Activated CD8-positive, alpha-beta memory T cell treated with anti-CD3 and anti-CD28 coated beads, Interleukin-2, amount 50 U/mL, for 4 hours (primary cell): ENCODE measurements at places on chromosomes 5 and 9.
A peak's percentile ranks its signal among the peaks of the same experiment; 100 is the strongest.

- DNase-seq = no peak
These were observed 161.9 kb downstream of the TRIO start for GRCh38 chr5:14305045-14305444.

DNA sequence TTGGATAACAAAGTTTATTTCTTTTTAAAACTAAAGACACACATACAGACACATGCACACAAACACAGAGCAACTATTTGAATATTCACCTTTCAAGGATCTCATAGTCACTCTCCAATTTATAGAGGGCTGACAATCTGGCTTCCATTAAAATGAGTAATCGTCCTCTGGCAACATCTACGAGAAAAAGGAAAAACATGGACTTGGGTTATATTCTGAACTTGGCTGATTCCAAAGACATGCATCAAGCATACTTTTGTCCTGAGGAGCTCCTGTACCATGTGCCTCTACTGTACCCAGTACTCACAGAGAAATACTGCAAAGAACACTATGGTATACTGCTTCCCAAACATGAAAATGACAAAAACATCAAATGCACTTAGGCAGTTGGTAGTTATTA lies 15.4 kb downstream of the IARS1 start:
- DNase-seq = no peak

DNA sequence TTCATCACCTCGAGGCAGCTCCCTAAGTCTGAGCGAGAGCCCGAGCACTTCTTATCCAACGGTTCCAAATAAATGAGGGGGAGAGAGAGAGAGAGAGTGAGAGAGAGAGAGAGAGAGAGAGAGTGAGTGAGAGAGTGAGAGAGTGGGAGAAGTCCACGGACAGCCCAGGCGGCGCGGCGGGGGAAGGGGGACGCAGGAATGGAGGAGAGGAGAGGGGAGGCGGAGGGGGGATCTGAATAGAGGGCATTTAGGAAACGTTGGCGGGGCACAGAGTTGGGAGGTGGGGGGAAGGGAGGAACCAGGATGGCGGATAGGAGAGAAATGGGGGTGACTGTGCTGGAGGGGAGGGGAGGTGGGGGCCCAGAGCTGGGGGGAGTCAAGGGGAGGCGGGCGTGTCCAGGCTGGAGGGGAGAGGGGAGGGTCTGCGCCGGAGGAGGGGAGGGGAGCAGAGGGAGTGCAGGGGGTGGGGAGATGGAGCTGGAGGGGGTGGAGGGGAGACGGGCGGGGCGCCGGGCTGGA lies 398 bp upstream of the BASP1 start:
- no peak for DNase-seq

DNA sequence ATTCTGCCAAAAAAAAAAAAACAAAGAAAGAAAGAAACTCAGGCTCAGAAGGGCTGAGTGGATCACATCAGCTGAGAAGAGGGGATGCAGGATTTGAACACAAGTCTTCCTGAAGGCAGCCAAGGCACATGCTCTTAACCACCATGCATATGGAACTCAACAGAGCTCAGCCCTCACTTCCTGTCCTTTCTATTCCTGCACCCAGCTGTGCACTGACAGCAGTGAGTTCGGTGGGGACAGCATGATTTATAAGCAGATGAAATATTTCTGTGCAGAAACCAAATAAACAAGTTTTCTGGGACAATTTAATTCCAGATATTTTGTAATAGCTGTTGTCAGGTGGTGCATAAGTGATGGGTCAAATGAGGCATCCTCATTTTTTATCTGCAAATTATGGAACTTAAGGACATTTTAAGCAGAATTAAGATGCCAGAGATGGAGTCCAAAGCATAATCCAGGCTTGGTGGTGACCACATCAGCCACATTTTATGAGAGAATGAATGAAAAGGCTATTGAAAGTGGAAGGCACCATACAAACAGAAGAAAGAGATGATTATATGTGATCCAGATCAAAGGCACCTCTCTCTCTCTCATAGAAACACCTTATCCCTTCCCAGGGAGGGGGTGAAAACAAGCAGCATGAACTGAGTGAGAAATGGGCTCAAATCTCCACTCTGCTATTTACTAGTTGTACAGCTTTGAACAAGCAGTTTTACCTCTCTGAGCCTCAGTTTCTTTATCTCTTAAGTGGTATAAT lies 303.6 kb upstream of the MSX2 start:
- DNase-seq = no peak

GRCh38 chr9:4803670-4804530 lies 11.2 kb downstream of the RCL1 start:
- no peak for DNase-seq

DNA sequence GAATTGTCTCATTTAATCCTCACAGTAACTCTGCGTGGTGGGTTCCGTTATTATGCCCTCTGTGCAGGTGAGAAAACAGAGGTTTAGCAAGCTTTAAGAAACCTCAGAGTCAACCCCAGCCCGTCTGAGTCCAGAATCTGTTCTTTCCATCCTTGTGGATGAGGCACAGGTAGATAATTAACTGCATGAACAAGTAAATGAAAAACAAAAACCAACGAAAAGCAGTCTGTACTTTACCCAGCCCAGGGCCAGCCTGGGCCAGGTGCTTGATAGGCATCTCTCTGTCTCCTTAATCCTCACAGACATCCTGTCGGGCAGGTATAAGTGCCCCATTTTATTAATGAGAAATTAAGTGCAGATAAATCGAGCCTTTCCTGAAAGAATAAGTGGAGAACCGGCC lies 25.3 kb upstream of the CXCL14 start:
- no peak for DNase-seq

DNA sequence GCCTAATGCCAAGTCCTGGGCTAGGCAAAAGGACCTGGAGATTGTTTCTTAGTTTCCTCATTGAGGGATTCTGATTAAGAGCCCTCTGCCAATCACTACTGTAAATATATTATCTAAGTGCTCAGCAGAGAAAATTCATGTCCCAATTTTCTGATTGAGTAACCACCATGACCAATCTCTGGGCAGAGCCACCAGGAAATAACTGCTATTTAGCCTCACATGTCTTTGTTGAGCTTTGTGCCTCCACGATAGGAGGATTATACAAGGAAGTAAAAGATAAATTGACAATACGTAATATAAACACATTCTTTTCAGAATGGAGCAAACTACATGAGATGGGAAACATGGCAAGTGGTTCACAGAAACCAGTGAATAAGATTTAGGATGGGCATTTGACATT lies 396.1 kb upstream of the PAPPA start:
- DNase-seq = no peak

GRCh38 chr5:95631991-95632675 lies 12.2 kb downstream of the GPR150 start:
- DNase-seq = peak; percentile 56

- no peak for DNase-seq
These were observed 2.5 kb upstream of the ZNF367 start for GRCh38 chr9:96420468-96421219.

- DNase-seq = peak; percentile 6
These were observed 70.2 kb upstream of the COL5A1 start for GRCh38 chr9:134571326-134571931.

DNA sequence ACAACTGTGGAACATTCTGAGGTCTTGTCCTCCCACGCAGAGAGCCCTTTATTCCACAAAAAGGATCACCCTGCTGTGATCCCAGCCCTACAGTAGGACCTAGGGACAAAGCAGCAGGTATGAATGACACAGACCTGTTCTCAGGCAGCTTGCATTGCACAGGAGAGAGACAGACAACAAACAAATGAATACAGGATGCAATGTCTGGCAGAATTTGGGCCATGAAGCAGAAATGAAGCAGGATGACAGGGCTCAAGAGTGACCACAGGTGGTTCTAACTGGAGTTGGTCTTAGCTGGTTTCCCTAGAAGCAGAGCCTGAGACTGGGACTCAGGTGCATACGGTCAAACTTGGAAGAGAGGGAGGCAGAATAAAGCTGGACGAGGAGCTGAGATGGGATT lies 388.8 kb downstream of the CDK5RAP2 start:
- DNase-seq = no peak

GRCh38 chr9:134730011-134730760 lies 88.6 kb downstream of the COL5A1 start:
- DNase-seq = no peak

GRCh38 chr5:95946451-95946850 lies 15.2 kb downstream of the ELL2 start:
- no peak for DNase-seq

DNA sequence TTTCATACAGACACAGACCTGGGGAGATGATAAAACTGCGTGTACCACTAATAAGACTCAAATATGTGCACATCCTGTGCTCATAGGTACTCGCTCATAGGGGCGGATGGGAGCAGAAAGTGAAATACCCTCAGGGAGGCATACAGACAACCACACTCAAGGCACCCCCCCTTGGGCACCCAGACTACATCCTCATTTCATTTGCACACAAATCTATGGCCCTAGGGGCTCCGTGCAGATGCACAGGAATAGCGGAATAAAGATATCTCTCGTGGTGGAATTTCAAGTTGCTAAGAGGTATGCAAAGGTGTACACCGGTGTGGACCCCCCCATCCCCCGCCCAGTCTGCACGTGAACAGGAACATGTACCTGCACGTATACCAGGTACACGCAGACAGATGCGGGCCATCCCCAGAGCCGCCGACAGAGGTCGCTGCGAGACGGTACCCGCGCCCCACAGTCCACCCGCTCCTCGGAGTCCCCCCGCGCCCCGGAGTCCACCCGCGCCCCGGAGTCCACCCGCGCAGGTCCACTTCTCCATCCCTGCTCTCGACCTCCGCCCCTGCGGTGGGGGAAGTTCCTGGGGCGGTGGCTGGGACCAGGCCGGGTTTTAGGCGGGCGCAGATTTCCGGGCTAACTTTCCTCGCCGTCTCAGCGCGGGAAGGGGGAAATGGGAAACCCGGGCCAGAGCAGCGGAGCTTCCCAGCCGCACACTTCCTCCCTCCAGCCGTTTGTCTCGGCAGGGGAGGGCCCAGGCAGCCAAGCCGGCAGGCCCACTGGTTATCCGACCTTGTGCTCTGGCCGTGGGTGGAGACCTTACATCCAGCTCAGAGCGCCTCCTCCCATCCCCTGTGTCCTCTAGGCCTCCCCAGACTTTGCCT lies 1.0 kb upstream of the IL12B start:
- DNase-seq = peak; percentile 76

- no peak for DNase-seq
These were observed 29.5 kb downstream of the GNAQ start for GRCh38 chr9:78001946-78002731.

DNA sequence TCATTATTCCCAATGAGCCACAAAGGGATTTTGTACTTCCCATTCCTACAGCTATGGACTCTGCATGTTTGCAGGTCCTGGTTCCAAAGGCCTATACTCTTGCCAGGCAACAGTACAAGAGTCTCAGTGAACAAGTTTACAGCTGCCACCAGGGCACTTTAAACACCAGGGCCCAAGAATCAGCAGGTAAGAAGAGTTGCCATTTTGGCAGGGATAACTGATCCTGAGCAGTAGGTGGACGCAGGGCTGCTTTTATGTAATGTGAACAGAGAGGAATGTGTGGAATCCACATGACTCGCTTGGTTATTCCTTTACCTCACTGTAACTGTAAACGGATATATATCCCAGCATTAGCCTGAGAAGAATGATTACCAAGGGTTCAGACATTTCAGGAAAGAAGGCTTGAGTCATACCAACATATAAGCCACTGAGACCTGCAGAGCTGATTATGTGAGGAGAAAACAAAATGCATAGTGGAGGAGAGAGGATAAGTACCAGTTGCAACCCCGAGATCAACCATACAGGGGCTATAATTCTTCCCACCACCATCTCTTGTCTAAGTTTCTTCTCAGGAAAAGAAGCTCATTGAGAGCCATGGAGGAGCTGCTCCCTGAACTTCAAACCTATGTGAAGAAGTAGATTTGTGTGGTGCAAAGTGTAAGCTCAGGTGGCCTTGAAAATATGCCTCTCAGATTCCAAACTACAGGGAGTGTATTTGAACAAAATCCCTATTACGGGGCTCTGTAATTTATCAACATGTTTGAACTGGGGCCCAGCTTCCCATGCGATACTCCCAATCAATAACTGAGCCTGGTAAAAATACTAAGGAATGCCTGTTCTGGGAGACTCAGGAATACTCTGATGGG lies 24.6 kb downstream of the RAPGEF6 start:
- no peak for DNase-seq

GRCh38 chr5:164597293-164597900 lies 1092.0 kb downstream of the MAT2B start:
- DNase-seq = no peak

DNA sequence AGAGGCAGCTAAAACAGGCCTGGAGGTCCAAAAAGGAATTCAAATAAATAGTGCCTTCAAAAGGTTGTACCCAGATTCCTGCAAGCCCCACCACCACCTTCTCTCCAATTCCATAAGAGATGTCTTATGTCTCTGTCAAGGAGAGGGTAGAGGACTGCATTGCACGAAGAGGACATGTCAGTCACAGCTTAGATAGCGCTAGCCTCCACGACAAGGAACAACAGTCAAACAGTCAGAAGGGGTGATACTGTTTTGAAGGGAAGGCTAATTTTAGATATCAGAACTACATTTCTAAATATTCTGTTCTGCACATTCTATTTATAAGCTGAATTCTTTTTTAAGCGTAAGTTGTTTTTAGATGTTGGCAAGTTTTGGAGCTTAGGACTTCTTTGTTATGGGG lies 34.2 kb downstream of the PLAC8L1 start:
- no peak for DNase-seq

- no peak for DNase-seq
These were observed 55.2 kb upstream of the AFAP1L1 start for GRCh38 chr5:149216496-149216895.

DNA sequence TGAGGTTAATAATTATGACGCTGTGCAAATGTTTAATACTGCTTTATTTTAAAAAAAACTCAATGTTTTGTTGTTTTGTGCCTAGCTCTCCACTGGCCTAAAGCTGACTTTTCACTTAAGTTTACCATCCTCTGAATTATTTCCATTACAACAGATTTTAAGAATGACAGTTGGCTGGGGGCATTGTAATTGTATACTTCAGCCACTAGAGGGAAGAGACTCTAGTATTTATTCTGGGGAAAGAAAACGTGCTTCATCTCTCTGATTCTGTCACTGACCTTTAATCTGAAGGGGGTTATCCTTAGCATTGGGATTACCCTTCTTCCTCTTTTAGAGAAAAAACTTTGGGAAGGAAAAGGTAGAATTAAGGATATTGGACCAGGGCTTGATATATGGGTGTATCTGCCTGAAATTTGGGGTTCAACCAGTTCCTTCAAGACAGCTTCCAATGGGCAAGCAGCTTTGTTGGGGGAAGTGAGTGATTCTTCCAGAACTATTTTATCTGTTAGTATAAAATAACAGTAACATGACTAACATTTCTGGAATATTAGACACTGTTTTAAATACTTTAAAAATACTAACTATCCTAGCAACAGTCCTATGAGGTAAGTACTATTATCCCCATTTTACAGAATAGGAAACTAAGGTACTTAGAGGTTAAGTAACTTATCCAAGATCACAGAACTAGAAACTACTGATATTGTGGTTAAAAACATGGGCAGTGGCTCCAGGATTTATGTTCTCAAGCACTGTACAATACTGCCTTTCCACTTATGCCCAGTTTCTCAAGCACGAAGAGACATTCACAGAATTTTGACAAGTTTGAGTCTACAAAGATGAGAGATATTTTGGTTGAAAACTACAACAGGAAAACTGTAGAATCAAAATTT lies 208.4 kb downstream of the CD180 start:
- DNase-seq = no peak

GRCh38 chr9:3830291-3830690 lies 304.5 kb upstream of the RFX3 start:
- no peak for DNase-seq

- no peak for DNase-seq
These were observed 12.4 kb downstream of the DOCK2 start for GRCh38 chr5:169649486-169649885.

GRCh38 chr5:78404682-78405293 lies 44.4 kb downstream of the SCAMP1 start:
- DNase-seq = no peak

- DNase-seq = no peak
These were observed 62.1 kb downstream of the GAS1 start for GRCh38 chr9:86885232-86885631.
